ENCODE measurements at places on chromosomes 6 and 20. TPM values are rescaled to one million over a fixed set of nuclear protein-coding genes. Genes with fewer than 3 reads are reported as not detected.

PRRT1 gene
- total RNA-seq = not detected

MAS1L gene
- not detected for total RNA-seq

ABHD16B gene
- total RNA-seq = not detected

GTSF1L gene
- not detected for total RNA-seq

SYCP2 gene
- total RNA-seq = 0.56 TPM

STX11 gene
- 0.54 TPM for total RNA-seq

BMP2 gene
- total RNA-seq = 0.18 TPM

MACROD2 gene
- total RNA-seq = not detected

MDC1 gene
- 3.6 TPM for total RNA-seq

WFDC10B gene
- total RNA-seq = not detected

SIRPD gene
- total RNA-seq = not detected

FBXO9 gene
- 36.1 TPM for total RNA-seq

ADGRF5 gene
- not detected for total RNA-seq

MRPL14 gene
- 43.7 TPM for total RNA-seq

NKX2-4 gene
- total RNA-seq = not detected

XKR7 gene
- not detected for total RNA-seq

IRF4 gene
- total RNA-seq = not detected

CDH26 gene
- total RNA-seq = not detected

PBOV1 gene
- not detected for total RNA-seq

IL17F gene
- total RNA-seq = not detected

CCN6 gene
- not detected for total RNA-seq

PNPLA1 gene
- not detected for total RNA-seq

NECAB3 gene
- total RNA-seq = 10.0 TPM

GPLD1 gene
- total RNA-seq = 0.28 TPM

DNPH1 gene
- 22.8 TPM for total RNA-seq

NAA20 gene
- 35.7 TPM for total RNA-seq

MTFR2 gene
- 0.72 TPM for total RNA-seq

VSX1 gene
- not detected for total RNA-seq

MAFB gene
- total RNA-seq = not detected

CST5 gene
- total RNA-seq = not detected

RAD21L1 gene
- under 0.01 TPM for total RNA-seq

CLDN20 gene
- not detected for total RNA-seq

All from IMR-90 (cell line).